ENCODE measurements at places on chromosomes 5 and 9.

GRCh38 chr5:114634967-114635901 is 273.4 kb downstream of the KCNN2 start:
- no peaks in the 10 kb centered on the region for H3K27me3 ChIP-seq
- no peaks in the 10 kb centered on the region for H3K4me1 ChIP-seq
- no peak overlapping the region for H3K4me3 ChIP-seq
- no peaks in the 10 kb centered on the region for H3K36me3 ChIP-seq

DNA sequence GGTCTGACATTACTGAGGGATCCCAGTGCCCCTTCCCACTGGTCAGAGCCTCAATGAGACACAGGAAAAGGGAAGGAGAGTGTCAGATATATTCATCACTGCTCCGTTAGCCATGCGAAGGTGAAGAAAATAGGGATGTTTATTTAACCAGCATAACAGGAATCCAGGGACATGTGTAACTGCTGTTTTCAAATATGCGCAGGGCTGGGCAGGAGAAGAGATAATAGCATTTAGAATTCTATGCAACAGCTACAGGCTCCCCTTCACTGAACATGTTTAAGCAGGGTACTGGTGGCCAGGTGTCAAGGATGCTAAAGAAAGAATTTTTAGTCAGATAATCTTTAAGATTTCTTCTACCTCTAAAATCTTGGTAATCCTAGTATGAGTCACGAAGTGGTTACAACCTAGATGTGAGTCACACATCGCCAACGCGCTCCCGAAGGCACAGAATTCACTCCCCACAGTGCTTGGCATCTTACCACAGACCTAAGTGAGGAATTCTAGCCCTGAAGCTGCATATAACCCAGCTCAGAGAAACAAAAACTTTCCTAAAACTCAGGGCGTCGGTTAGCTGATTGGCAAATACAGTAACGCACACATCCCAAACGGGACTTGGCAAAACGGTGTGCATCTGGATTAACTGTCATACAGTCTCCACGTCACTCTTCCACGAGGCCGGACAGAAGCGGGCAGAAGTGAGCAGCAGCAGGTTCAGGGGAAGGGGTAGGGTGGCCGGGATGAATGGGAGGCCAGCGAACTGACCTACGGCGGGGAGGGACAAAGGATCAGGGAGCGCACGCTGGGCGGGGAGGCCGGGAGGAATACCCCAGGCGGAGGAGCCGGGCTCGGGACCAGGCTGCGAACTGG is 1.1 kb downstream of the CTNNAL1 start:
- H3K36me3 ChIP-seq: no peaks in the 10 kb centered on the region
- H3K27ac ChIP-seq: peak overlapping the region; percentile 99
- peak; percentile 88 for DNase-seq
- no peaks in the 10 kb centered on the region for H3K27me3 ChIP-seq
- H3K4me3 ChIP-seq: peak overlapping the region; percentile 87

- no peaks in the 10 kb centered on the region for H3K36me3 ChIP-seq
- H3K27me3 ChIP-seq: no peaks in the 10 kb centered on the region
- no peak overlapping the region for H3K4me3 ChIP-seq
- no peaks in the 10 kb centered on the region for H3K4me1 ChIP-seq
Observed at GRCh38 chr5:72746736-72747135, 69.7 kb upstream of the TNPO1 start.

- H3K4me1 ChIP-seq: no peaks in the 10 kb centered on the region
- H3K36me3 ChIP-seq: no peaks in the 10 kb centered on the region
- H3K27me3 ChIP-seq: no peaks in the 10 kb centered on the region
- no peak overlapping the region for H3K4me3 ChIP-seq
- DNase-seq: no peak
Observed at GRCh38 chr5:96844481-96844990, 31.8 kb upstream of the ERAP2 start.

DNA sequence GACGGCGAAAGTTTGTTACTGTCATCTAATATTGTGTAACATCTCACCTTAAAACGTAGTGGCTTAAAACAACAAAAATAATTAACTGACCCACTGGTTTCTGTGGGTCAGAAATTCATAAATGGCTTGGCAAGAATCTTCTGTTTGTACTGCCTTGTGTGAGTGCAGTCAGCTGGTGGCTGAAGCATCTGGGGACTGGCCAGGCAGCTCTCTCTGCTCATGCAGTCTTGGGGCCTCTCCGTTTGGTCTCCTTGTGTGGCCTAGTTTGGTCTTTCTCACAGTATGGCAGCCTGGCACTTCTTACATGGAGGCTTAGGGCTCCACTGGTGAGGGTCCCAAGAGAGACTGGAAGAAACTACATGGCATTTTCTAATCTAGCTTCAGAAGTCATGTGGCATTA is 49.0 kb upstream of the CTXN3 start:
- H3K27me3 ChIP-seq: no peaks in the 10 kb centered on the region
- DNase-seq: no peak
- no peak overlapping the region for H3K27ac ChIP-seq
- H3K4me1 ChIP-seq: no peaks in the 10 kb centered on the region
- no peaks in the 10 kb centered on the region for H3K36me3 ChIP-seq

DNA sequence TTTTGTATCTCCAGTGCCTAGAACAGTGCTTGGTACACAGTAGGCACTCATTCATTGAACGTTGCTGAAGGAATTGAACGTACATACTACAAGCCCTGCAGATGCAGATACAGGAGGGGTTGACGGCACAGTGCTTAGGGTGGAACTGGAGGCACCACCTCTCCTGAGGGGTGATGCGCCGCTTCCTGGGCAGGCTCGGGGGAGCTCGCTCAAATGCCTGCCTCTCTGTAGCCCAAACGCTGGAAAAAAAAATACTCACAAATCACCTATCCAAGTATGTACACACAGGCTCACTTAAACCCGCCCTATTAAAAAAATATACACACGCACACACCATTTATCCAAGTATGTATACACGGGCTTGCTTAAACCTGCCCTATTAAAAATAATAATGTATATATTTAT is 536 bp upstream of the COMMD10 start:
- no peaks in the 10 kb centered on the region for H3K36me3 ChIP-seq
- H3K4me1 ChIP-seq: peaks cover 13% of the 10 kb centered on the region
- H3K4me3 ChIP-seq: peak overlapping the region; percentile 98
- no peak for DNase-seq

DNA sequence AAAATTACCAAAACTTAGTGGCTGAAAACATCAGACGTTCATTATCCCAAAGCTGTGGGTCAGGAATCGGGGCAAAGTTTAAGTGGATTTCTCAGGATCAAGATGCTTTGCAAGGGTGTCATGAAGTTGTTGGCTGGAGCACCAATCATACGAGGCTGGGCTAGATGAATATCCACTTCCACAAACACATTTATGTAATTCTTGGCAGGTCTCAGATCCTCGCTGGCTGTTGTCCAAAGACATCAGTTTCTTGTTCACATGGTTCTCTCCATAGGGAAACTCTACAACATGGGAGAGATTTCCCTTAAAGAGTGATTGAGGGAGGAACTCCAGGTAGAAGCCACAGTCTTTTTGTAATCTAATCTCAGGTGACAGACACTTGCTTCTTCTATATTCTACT is 20.2 kb upstream of the CCDC192 start:
- no peak for DNase-seq
- H3K4me3 ChIP-seq: no peak overlapping the region
- no peaks in the 10 kb centered on the region for H3K4me1 ChIP-seq

DNA sequence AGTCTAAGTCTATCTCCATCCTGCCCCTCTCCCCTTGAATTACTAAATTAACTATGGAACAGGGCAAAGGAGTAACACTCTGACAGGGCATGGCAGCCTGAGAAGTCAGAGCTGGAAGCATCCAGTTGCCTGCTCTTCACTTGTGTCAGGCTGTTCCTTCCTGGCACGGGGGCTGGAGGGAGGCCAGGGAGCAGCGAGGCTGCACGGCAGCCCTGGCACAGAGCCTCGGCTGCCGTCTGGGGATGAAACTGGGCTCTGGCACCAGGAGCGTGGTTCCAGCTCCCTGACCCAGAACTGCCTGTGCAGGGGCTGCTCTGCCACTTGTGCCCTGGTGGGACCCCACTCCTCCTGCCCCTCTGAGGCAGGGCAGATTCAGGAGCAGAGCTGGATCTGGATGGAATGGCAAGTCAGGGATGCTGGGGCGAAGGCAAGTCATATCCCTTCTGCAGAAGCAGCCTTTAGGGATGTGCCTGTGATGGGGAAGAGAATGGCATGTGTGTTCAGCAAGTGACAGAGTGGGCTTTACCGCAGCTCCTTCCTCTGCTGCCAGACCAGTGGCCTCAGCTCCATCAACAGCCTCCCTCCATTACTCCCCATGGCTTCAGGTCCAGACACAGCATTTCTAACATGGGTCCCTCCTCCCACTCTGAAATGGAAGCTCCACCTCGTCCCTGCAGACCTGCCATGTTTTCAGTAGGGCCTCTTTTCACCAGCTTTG is 42.2 kb upstream of the PDE8B start:
- H3K27me3 ChIP-seq: no peaks in the 10 kb centered on the region
- H3K4me3 ChIP-seq: no peak overlapping the region
- no peaks in the 10 kb centered on the region for H3K4me1 ChIP-seq
- DNase-seq: peak; percentile 16
- H3K27ac ChIP-seq: peak overlapping the region; percentile 15

DNA sequence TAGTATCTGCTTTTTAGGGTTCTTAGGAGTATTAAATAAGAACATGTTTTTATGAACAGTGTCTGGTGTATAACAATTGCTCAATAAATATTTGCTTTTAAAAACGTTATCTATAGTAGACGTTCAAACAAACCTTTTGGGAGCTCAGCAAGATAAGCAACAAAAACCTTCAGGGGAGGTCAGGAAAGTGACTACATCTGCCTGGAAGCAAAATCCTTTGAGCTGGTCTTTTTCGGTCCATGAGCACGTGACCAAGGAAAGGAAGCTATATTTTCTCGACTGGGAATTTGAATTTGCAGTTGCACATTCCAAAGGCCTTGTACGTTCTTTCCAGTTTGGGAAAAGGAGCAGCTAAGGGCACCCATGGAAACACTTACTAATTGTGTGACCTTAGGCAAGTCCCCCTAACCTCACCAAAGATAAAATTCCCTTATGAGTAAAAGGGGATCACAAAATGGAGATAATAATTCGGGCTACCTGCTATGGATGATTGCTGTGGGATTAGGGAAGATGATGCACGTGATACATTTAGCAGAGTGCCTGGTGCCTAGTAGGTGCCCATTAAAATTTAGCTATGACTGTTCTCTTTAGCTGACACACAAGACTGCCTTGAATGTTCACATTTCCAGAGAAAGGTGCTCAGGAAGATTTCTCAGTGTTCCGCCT is 45.4 kb downstream of the PTTG1 start:
- no peak for DNase-seq
- H3K36me3 ChIP-seq: no peaks in the 10 kb centered on the region
- no peaks in the 10 kb centered on the region for H3K27me3 ChIP-seq
- peak overlapping the region; percentile 21 for H3K27ac ChIP-seq
- no peak overlapping the region for H3K4me3 ChIP-seq
- H3K4me1 ChIP-seq: peaks cover 9% of the 10 kb centered on the region

- H3K4me1 ChIP-seq: no peaks in the 10 kb centered on the region
- H3K27ac ChIP-seq: no peak overlapping the region
- H3K36me3 ChIP-seq: peaks cover 69% of the 10 kb centered on the region
- H3K27me3 ChIP-seq: no peaks in the 10 kb centered on the region
Observed at GRCh38 chr5:14385019-14385418, 196.6 kb upstream of the OTULINL start.

DNA sequence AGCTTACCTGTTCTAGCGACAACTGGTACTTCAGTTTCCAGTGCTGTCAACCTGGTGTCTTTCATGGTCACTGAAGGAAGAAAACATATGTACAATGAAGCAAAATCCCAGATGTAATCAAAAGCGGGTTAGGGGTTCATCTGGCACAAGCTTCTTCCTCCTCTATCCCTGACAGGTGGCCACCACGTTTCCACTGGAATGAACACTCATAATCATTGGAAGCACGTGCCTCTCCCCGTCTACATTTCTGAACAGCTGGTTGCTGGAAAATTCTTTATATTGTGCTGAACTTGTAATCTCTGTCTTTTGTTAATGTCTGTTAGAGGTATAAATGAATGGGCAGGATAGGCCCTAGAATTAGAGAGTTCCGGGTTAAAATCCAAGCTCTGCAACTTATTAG is 9.4 kb downstream of the TSC1 start:
- H3K27ac ChIP-seq: no peak overlapping the region
- H3K27me3 ChIP-seq: no peaks in the 10 kb centered on the region
- H3K36me3 ChIP-seq: peaks cover 11% of the 10 kb centered on the region
- no peaks in the 10 kb centered on the region for H3K4me1 ChIP-seq

DNA sequence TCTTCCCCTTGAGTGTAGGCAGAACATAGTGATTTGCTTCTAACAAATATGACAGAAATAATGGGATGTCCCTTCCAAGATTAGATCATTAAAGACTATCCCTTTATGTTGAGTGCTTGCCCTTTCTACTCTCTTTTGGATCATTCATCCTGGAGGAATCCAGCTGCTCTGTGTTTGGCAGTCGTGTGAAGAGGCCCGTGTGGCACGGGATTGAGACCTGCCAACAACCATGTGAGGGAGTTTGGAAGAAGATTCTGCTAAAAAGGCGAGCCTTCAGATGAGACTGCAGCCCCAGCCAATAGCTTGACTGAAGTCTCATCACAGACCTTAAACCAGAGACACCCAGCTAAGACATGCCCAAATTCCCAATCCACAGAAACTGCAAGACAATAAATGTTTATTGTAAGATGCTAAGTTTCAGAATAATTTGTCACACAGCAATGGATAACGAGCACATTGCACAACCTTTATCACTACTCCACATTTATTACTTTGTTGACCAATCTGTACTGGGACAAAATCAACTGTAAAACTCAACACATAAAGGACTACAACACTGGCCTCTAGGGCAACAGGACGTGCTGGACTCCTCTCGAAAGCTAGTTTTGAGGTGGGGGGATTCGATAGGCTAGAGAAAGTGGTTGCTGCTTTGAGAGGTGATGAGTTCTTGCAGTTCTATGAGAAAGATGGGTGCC is 42.8 kb downstream of the ANGPTL2 start:
- no peak overlapping the region for H3K4me3 ChIP-seq
- no peaks in the 10 kb centered on the region for H3K27me3 ChIP-seq
- no peak for DNase-seq
- H3K36me3 ChIP-seq: no peaks in the 10 kb centered on the region

DNA sequence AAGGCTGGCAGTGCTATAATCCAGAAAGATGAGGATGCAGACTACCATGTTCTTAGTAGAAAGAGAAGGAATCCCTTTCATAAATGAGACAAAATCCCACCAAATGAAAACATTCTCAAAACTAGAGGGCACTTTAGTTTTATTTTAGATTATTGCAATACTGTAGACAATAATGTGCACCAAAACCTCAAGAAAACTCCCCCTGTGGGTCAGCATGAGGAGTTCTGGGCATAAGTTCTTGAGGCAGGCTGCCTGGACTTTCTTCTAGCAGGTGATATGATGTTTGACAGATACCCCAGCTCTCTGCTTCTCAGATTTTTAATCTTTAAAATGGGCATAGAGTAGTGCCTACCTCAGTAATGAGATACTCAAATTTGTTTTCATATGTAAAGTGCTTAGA is 196.3 kb upstream of the CTNND2 start:
- H3K27me3 ChIP-seq: no peaks in the 10 kb centered on the region
- no peak overlapping the region for H3K27ac ChIP-seq
- DNase-seq: no peak

- H3K4me3 ChIP-seq: no peak overlapping the region
- H3K36me3 ChIP-seq: no peaks in the 10 kb centered on the region
- DNase-seq: no peak
- H3K27ac ChIP-seq: no peak overlapping the region
- no peaks in the 10 kb centered on the region for H3K27me3 ChIP-seq
Observed at GRCh38 chr5:128345247-128345646, 192.8 kb downstream of the FBN2 start.

Data from ascending aorta (tissue), 2 donors.